Cardiac muscle cell (in vitro differentiated cells and primary cell): ENCODE measurements at places on chromosomes 4 and X. TPM values are rescaled to one million over a fixed set of nuclear protein-coding genes. Genes with fewer than 3 reads are reported as not detected.

RBM47 gene
- 1.1 and 2.3 TPM in 2 replicates for total RNA-seq

AR gene
- total RNA-seq, result 0.24 and 0.70 TPM in 2 replicates

CFAP99 gene
- not detected in 2 replicates for total RNA-seq

BANK1 gene
- 0.04 and 0.27 TPM in 2 replicates for total RNA-seq

TMSB15A gene
- total RNA-seq, result 3.8 and 13.2 TPM in 2 replicates

TXK gene
- 0.67 and 0.83 TPM in 2 replicates for total RNA-seq
